Activated CD4-positive, alpha-beta memory T cell treated with anti-CD3 and anti-CD28 coated beads, Interleukin-2, amount 10 ng/mL, durations not matched to agents 7 days and 5 days (primary cell): ENCODE measurements at places on chromosomes 16 and 17. TPM values are rescaled to one million over a fixed set of nuclear protein-coding genes. Genes with fewer than 3 reads are reported as not detected.

KAT8 gene
- total RNA-seq, result 44.3 TPM

SLC26A11 gene
- total RNA-seq, result 20.0 TPM

BTBD17 gene
- total RNA-seq, result 0.18 TPM

CD300LB gene
- total RNA-seq, result not detected

NOD2 gene
- total RNA-seq, result 20.8 TPM

NOG gene
- 0.25 TPM for total RNA-seq

METTL2A gene
- total RNA-seq, result 16.7 TPM

CLCN7 gene
- total RNA-seq, result 44.2 TPM

ABCA9 gene
- total RNA-seq, result 0.05 TPM

CRLF3 gene
- total RNA-seq, result 70.1 TPM

TCAP gene
- 1.3 TPM for total RNA-seq

MSLN gene
- not detected for total RNA-seq

CTRB2 gene
- total RNA-seq, result not detected

SLC12A3 gene
- not detected for total RNA-seq

GPR179 gene
- total RNA-seq, result not detected

CCDC200 gene
- 0.53 TPM for total RNA-seq

TNRC6C gene
- total RNA-seq, result 26.7 TPM

ASPA gene
- not detected for total RNA-seq

ARRB2 gene
- 378 TPM for total RNA-seq

HCRT gene
- not detected for total RNA-seq

SLC5A10 gene
- not detected for total RNA-seq

KRTAP17-1 gene
- total RNA-seq, result not detected

HBA1 gene
- not detected for total RNA-seq

ZNF385C gene
- not detected for total RNA-seq

KRT14 gene
- not detected for total RNA-seq

HOXB4 gene
- 6.2 TPM for total RNA-seq

ELMO3 gene
- total RNA-seq, result 7.3 TPM

DNAH3 gene
- 0.05 TPM for total RNA-seq

FSCN2 gene
- 0.43 TPM for total RNA-seq

SPATA32 gene
- 0.23 TPM for total RNA-seq

CES4A gene
- total RNA-seq, result 39.3 TPM

CCL16 gene
- not detected for total RNA-seq

PVALEF gene
- total RNA-seq, result not detected

TRPV3 gene
- 0.13 TPM for total RNA-seq

B4GALNT2 gene
- not detected for total RNA-seq

TMEM106A gene
- total RNA-seq, result 12.9 TPM

HSPB9 gene
- total RNA-seq, result not detected

TOP2A gene
- 373 TPM for total RNA-seq

DOC2A gene
- total RNA-seq, result not detected

NOS2 gene
- total RNA-seq, result not detected

FOXF1 gene
- total RNA-seq, result not detected

PROCA1 gene
- total RNA-seq, result 6.2 TPM

TMEM208 gene
- 39.7 TPM for total RNA-seq

RSAD1 gene
- 24.5 TPM for total RNA-seq
